ENCODE measurements at places on chromosomes 6 and 20.

- no peak for DNase-seq
Measured at GRCh38 chr6:163790266-163790840, 375.8 kb downstream of the QKI start.

DNA sequence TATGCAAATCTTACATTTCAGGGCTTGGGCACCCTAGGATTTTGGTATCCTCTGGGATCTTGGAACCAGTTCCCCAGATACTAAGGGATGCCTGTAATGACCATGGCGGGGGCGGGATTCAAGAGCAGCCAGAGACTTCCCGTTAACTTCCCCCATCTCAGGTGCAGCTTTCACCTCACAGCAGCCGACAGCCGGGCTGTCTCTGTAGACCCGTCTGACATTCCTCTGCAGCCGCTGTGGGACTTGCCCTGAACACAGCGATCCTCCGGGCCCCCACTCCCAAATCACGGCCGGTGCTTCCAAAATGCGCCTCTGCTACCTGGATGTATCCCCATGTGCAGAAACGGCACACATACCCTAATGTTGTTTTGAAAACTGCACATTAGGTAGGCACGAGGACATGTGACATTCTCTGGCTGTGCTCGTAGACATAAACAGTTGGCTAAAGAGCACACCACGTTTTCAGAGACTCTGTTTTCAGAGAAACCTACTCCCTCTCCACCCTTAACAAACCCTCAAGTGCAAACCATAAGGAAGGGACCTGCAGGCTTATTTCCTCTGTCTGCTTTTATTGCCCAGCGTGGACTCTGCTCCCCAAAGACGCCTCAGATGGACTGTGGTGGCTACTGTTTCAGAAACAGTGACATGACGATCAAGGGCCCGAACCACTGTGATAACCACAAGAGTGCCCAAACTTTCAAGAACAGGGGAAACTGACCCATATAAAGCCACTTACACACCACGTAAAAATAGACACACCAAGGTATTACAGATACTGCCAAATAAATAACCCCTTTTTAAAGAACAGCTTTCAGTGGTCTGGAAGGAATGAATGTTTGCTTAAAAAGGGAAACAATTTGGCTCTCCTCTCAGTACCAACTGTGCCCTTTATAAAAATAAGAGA is 72.9 kb upstream of the FOXC1 start:
- no peak for DNase-seq

DNA sequence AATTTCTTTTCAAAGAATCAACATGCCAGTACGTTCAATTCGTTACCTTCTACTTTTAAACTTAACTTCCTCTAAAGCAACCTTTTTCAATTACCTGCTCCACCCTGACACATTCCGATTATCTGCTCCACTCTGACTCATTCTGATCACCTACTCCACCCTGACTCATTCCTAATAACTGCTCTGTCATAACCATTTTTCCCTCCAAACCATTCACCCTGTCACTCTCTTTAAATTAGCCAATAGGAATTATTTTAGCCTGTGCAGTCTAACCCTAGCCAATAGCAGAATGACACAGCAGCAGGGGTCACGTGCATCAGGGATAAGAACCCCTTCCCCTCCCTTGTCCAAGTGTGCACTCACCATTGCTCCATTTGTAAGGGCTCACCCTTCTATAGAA is 557.4 kb upstream of the EYS start:
- no peak for DNase-seq

GRCh38 chr20:34524426-34524825 is 8.2 kb downstream of the DYNLRB1 start:
- no peak for DNase-seq

DNA sequence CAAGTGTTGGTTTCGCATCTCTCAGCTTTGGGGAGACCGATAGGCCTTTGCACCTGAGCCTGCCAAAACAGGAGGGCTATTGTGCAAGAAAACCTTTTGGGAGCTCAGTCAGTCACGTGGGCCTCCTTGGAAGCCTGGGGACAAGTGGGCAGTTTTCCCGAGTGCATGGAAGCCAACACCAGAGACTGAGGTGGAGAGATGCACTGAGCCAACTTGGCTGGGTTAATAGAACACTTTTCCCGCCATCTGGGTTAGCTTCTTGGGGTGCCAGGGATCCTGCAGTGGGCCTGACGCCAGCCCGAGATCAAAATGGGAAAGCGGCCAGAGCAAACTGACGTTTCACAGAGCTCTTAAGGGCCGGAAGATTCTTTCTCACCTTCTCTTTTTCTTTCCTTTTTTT is 2.8 kb upstream of the OOEP start:
- DNase-seq = no peak

DNA sequence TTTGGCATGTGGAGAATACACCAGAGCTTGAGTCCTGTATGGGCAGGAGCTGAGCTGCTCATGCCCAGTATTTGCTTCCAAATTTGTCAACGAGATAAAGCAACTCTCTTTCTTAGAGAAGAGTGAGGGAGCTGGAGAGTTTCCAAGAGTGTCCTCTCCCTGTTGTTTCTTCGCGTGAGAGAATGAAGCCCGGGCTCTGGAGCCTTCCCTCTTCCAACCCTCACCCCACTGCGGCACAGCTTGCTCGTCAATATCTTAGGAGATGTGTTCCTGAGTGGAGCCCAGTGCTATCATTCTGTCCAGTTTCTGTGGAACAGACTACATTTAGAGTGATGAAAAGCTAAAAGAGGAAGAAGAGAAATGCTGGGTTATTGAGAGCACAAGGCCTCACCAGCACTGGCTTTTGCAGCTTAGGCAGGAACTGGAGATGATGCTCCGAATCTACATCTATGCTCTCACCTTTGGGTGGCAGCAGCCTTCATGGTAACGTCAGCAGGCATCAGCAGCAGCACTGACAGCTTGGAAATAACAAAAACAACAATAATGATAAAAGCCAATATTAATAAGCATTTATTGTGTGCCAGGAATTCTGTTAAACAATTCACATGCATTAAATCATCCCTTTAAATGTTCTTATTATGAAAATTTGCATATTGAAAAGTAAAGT is 66.5 kb upstream of the TFB1M start:
- DNase-seq = no peak

DNA sequence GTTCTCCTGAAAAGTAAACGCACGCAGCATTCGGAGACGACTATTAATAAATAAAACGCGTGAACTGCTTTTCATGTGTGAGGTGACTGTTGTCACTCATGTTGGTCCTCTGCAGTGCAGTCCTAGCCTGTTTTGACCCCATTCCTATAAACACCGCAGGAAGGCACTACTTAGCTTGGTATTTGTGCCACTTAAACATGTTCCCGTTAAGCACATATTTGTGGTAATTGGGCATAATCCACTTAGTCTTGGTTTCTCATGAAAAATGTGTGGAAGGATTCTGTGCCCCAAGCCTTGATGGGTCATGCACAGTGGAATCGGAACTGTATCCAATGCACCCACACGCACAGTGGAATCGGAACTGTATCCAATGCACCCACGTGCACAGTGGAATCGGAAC is 313.9 kb downstream of the THBS2 start:
- no peak for DNase-seq

DNA sequence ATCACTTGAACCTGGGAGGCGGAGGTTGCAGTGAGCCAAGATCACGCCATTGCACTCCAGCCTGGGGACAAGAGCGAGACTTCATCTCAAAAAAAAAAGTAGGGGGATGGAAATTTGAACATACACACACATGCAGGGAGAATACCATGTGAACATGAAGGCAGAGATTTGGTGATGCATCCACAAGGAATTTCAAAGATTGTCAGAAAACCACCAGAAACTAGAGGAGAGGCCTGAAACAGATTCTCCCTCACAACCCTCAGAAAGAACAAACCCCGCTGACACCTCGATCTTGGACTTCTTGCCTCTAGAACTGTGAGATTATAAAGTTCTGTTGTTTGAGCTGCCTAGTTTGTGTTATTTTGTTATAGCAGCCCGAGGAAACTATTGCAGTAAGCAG is 125.5 kb downstream of the GPX5 start:
- DNase-seq = no peak

DNA sequence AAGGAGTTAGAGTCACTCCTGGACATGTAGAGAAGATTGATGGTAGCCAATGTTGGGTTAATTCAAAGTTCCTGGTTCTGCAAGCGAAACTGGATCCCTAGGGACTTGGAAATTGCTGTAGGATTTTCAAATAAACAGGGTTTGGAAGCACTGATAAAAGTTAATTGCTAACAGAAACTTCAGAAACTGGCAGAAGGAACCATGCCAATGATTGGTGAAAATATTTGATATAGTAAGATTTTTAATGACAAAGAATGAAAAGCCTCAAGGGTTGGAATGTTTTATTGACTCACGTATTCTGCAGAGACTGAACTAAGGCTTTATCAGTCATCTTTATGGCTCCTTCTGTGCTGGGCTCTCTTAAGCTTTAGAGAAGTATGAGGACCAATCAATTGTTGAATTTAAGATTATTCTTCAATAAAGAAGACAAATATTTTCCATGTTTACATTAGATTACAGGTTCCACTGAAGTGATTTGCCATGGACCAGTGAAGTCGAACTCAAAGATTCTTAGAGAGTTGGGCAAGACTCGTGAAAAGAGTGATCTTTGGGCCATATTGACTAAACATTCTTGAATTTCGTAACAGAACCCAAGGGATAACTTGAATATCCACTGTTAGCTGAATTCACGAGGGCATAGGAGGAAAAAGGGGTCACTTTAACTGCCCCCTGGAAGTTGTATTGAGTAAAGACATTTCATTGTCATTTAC is 371.4 kb downstream of the HDGFL1 start:
- no peak for DNase-seq

GRCh38 chr6:62746968-62747367 is 460.9 kb upstream of the KHDRBS2 start:
- DNase-seq = no peak

DNA sequence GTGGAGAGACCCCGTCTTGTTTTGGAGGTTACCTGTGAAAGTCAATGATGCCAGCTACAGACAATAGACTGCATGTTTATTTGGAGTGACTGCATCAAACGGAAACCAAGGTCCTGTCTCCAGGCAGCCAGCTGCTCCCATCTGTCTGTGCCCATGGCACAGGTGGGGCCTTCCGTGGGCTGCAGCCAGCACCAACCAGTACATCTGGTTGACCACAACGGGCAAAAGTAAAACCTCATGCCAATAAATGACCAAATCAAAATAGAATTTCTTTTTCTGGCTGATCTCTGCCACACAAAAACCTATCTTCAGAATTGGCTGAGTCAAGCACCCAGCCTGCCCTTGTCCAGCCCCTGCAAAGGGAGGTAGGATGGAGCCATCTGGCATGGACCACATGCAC is 33.5 kb downstream of the DLL1 start:
- no peak for DNase-seq

DNA sequence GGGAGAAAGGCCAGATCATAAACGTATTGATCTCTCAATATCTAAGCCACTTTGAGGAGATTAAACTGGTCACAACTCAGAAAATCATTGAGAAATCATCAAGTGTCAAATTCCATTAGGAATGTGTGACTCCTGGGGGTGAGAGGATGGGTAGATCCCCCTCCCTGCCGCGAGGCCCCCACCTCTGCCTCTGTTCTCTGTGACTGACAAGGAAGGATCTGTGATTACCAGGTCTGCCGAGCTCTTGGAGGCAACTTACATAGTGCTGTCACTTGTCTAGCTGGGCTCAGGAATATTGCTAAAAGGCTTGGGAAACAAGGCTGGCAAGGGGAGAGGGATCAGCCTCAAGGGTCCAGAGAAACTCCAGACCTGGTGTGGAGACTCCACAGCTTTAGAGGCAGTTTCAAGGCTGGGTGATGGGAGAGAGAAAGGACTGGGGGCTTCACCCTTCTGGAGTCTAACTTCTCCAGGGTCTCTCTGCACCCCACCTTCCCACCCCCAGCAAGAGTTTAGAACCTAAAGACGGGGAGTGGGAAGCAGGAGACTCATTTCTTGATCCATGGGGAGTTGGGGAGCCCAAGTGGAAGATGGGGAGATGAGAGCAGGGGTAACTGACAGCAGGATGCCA is 11.6 kb upstream of the ARMC12 start:
- DNase-seq = no peak

DNA sequence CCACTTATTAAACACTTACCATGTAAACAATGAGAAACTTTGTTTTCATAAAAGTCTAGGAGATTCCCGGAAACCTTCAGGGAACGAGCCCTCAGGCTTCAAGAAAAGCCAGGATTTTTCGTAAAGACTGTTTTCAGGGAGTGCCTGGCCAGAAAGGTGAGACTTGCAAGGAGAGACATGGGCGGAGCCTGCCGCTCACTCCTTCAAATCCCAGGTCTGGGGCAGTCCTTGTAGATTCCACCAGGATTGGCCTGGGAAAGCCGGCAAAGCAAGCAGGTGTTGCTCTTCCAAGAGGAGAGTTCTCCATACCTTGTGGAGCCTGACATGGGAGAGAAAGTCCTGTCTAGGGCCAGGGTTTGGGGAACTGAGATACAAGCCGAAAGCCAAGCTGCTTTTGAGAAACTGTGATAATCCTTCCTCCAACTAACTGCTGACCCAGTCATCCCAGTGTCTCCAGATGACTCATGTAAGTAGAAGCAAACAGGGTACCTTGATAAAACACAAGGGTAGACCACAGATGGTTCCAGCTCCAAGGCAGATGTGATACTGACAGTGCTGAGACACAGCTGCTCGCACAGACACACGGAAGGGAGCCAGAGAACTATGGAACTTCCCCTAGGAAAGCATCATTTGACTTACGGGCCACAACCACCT is 69.4 kb upstream of the NAA20 start:
- DNase-seq = no peak

DNA sequence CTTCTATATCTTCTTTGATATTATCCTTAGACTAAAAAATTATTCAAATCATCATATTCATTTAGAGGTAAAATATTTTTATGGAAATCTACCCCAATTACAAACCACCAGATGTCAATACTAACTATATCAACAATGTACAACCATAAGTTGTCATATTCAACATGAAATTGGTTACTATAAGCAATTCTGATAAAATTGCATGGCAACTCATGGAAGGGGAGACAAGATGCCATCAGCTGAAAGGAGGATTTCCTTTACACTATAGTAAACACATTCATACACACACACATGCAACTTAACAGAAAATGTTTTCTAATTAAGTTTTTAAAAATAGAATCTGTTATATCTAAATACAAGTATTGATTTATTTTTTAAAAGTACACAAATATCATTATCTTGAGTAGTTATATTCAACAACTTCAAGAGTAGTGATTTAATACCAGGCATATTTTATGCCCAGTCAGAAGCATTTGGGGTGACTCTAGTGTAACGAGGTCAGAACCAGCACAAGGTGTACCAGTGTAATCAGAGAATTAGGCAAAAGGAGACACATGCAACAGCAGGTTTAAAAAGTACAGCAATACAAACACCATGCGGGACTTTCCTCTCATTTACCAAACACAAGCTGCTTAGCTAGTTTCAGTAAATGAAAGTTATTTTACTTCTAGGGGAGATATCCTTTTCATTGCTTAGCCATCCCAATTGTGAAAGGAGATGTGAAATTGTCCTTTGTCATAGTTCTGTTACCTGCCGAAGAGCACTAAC is 1.0 kb downstream of the FILIP1 start:
- no peak for DNase-seq

Data from activated naive CD4-positive, alpha-beta T cell (primary cell).